Activated CD8-positive, alpha-beta T cell treated with anti-CD3 and anti-CD28 coated beads, Interleukin-2, amount 10 ng/mL, durations not matched to agents 7 days and 5 days (primary cell): ENCODE measurements at places on chromosomes 1 and 21. TPM values are rescaled to one million over a fixed set of nuclear protein-coding genes. Genes with fewer than 3 reads are reported as not detected.

Gene GBP4
- 60.7 TPM for total RNA-seq

Gene SLC5A9
- not detected for total RNA-seq

DNA sequence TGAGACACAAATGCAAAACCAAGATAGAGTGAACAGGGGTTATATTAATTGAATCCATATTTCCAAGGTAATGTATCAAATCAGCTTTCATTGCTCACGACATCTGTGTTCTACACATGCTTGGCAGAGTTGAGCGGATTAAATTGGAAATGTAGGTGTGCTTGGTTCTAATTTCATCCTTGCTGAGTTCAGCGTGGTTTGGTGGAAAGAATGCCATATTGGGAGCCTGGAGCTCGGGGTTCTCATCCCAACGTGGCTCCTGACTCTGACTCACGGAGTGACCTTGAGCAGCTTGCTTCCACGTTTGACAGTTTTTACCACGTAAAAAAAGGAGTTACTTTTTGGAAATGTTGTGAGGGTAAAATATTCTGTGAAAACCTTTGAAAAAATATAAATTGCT is 92.0 kb downstream of the MTR start:
- H3K27me3 ChIP-seq = no peaks in the 10 kb centered on the region
- H3K4me3 ChIP-seq = no peak overlapping the region
- no peak overlapping the region for H3K27ac ChIP-seq

DNA sequence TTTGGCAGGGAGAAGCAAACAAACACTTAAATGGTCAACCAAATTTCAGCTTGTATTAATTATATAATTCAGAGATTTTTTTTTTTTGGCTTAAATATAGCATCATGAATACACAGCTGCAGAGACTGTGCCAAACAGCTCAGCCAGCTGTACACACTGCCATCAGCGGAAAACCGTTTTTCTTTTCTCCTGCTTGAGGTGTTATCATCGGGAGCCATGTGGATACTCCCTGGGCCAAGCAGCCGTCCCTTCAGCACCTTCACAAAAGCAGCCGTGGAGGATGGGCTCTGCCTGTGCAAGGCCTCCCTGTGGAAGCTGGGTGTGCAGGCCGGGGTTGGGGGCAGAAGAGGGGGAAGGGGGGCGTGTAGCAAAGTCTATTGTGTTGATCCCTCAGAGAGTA is 85.0 kb downstream of the NUF2 start:
- no peak overlapping the region for H3K27ac ChIP-seq
- no peak for DNase-seq
- peaks cover 3% of the 10 kb centered on the region for H3K27me3 ChIP-seq
- peaks cover 4% of the 10 kb centered on the region for H3K4me1 ChIP-seq
- H3K4me3 ChIP-seq = no peak overlapping the region
- H3K36me3 ChIP-seq = no peaks in the 10 kb centered on the region

GRCh38 chr1:4108758-4109627 is 208.9 kb upstream of the C1orf174 start:
- no peak for DNase-seq
- H3K27ac ChIP-seq = no peak overlapping the region
- no peaks in the 10 kb centered on the region for H3K4me1 ChIP-seq
- no peak overlapping the region for H3K4me3 ChIP-seq
- no peaks in the 10 kb centered on the region for H3K27me3 ChIP-seq

- DNase-seq = no peak
- H3K27me3 ChIP-seq = no peaks in the 10 kb centered on the region
- H3K36me3 ChIP-seq = no peaks in the 10 kb centered on the region
- no peak overlapping the region for H3K27ac ChIP-seq
These were observed 64.8 kb downstream of the PBX1 start for GRCh38 chr1:164623805-164624204.

GRCh38 chr1:66364578-66365391 is 169.2 kb upstream of the SGIP1 start:
- H3K27ac ChIP-seq = no peak overlapping the region
- H3K4me1 ChIP-seq = peaks cover 51% of the 10 kb centered on the region

GRCh38 chr1:221559911-221560310 is 182.0 kb downstream of the DUSP10 start:
- H3K36me3 ChIP-seq = no peaks in the 10 kb centered on the region
- no peaks in the 10 kb centered on the region for H3K4me1 ChIP-seq
- no peak for DNase-seq
- H3K27ac ChIP-seq = no peak overlapping the region
- H3K27me3 ChIP-seq = peaks cover 16% of the 10 kb centered on the region

DNA sequence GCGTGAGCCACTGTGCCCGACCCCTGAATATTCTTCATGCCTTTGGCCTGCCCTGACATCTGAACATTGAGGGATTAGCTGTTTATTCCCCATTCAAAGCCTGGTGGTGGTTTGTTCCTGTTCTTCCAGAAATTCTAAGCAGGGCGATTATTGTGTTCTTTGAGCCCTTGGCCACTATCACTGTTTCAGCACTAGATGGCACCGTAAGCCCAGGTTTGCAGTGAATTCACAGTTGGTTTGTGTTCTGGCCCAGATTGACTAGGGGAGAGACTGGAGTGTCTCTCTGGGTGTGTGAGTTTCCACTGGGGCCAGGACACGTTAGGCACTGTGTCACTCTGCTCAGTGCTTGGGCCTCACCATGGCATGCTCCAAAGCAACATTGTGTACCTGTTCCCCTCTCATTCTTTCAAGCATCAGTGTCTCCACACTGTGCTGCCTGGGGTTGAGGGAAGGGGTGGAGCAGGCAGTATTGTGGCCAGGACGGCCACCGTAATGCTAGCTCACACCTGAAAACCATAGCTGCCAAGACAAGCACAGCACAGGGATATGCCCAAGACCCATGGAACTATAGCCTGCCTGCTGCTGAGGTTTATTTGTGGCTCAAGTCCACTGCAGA is 52.7 kb downstream of the PKN2 start:
- peaks cover 7% of the 10 kb centered on the region for H3K4me1 ChIP-seq
- H3K27ac ChIP-seq = no peak overlapping the region
- no peaks in the 10 kb centered on the region for H3K27me3 ChIP-seq
- peaks cover 28% of the 10 kb centered on the region for H3K36me3 ChIP-seq

DNA sequence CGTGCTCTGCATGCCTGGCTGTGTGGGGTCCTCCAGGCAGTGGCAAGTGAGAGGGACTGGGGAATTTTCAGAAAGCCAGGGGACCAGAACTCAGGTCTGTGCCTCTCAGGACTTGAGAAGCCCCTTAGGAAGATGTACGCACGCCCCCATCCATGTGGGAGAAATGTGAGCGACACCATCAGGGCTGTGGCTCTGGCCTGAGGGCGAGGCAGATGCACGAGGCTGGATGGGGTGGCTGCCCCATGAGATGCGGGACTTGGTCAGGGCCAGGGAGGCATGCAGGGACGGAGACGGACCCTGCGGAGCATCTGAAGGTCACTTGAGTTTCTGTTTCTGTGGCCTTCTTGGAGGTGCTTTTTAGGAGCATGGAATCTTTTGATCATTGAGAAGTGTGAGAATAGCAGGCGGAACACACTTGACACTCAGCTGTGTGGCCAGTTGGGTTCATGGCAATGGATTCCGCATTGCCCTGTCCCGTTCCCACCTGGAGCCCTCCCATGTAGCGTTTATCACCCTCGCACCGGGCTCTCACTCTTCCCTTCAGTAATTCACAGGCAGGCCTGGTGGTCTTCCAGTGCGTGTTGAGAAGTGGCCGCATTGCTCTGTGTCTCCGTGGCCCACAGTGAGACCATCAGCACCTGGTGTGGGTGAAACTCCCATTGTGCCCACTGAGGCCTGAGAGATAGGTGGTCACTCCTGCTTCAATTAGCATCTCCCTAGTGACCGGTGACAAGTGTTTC is 30.7 kb upstream of the ACTRT2 start:
- H3K4me1 ChIP-seq = no peaks in the 10 kb centered on the region
- DNase-seq = no peak
- no peak overlapping the region for H3K4me3 ChIP-seq
- H3K36me3 ChIP-seq = no peaks in the 10 kb centered on the region
- H3K27ac ChIP-seq = no peak overlapping the region
- H3K27me3 ChIP-seq = no peaks in the 10 kb centered on the region
